ENCODE measurements at places on chromosomes 13 and 19.

GRCh38 chr13:61891401-61891800, 475.8 kb upstream of the PCDH20 start:
- no peak for DNase-seq

DNA sequence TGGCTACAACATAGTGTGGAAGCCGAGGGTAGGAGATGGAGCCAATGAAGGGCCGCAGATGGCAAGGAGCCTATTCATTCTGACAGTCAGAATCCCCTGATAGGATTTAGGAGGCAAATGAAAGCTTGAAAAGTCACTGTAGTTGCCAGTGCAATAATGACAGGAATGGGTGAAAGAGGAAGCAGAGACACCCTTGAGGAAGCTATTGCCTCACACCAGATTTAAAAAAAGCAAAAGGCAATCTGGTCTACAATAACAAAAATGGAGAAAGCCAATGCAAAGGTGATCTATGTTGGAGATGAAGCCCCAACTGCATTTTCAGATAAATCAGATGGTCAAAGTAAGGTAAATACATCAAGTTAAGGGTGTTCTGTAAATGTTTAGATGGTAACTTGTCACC, 158.5 kb downstream of the TUBA3C start:
- DNase-seq: no peak

DNA sequence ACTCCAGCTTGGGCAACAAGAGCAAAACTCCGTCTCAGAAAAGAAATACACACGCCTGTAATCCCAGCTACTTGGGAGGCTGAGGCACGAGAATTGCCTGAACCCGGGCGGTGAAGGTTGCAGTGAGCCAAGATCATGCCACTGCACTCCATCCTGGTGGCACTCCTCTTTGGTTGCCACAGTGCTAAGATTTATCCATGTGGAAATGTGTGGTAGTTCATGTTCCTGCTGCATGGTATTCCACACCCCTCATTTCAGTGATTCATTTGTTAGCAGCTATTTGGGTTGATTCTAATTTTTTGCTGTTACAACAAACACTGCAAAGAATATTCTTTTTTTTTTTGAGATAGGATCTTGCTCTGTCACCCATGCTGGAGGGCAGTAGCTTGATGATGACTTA, 12.1 kb downstream of the IFNL3 start:
- DNase-seq: no peak

- DNase-seq: no peak
These were observed 21.7 kb downstream of the ZNF613 start for GRCh38 chr19:51948975-51949374.

DNA sequence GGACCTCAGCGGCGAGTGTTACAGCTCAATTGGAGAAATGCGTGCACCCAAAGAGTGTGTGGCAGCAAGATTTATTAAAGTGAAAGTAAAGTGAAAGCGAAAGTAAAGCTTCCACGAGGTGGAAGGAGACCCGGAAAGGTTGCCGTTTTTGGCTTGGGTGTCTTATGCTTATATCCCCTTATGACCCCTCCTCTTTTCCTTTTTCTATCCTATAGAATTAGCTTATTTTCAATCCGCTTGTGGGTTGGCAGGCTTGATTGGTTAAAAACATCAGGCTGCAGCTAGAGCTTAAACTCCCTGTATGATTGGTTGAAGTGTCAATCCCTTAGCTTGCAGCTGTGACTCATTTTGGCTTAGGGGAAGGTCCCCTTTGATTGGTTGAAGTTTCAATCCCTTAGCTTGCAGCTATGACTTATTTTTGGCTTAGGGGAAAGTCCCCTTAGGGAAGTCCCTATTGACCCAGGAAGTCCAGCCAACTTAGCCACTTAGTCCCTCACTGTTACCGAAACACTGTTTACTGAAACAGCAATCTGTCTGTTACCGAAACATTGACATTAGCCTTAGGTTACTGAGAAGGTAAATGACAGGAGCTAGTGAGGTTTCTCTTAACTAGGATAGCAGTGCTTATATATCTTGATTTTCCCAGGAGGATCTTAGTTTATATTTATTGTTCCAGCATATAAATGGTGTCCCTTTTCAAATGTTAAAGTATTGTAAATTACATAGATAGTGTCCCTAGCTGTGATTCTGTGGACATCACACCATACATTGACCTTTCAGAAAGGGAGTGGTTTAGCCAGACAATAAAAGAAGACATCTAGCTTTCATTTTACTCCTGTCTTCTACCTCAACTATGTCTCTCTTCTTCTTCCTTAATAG, 575.8 kb downstream of the DACH1 start:
- no peak for DNase-seq

DNA sequence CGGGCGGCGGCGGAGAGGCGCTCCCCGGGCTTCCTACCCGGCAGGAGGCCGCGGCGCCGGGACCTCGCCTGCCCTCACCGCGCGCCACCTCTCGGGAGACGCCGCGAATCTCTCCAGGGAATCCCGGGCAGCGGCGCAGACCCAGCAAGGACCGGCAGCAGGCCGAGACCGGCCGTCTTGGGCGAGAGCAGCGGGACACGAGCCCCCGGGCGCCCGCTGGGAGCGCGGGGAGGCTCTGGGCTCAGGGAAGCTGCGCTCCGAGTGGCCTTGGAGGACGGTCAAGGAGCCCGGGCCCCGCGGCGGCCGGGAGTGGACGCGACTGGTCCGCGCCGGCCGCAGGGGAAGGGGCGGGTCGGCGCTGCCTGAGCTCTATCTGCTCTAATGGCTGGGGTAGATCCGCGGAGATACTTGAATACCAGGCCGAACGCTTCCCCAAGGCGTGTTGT, 14.7 kb downstream of the CDX2 start:
- peak; percentile 75 for DNase-seq

DNA sequence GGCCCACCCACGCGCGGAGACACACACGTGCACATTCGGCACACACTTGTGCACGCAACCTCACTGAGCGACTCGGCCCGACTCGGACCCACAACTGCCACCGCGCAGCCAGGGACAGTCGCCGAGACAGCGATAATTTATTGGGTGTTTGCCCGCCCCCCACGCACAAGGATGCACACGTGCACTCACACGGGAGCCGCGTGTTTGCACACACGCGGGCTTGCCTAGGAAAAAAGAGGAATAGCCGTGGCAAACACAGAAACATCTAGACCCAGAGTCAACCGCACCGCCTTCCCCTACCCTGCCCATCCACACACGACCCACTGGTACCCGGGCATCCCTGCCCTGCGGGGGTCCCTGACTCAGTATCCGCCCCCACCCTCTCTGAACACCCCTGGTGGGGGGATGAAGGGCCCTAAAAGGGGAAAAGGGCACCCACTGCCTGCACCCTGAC, 1.1 kb upstream of the SSBP4 start:
- DNase-seq: peak; percentile 85

- DNase-seq: no peak
These were observed 698.0 kb downstream of the PCDH9 start for GRCh38 chr13:66532146-66532545.

DNA sequence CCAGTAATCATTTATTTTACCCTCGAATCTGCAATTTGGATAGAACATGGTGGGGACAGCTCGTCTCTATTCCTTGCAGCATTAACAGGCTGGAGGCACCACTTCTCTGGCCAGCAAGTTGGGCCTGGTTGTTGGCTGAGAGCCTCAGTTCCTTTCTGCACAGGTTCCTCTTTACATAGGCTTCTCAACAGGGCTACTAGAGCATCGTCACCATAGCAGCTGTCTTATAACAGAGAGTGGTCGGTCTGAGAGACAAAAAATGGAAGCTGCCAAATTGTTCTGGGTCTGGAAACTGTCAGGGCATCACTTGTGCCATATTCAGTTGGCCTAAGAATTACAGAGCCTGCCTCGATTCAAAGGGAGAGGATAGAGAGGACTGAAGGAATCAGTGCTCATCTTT, 86.7 kb downstream of the DNAJC15 start:
- no peak for DNase-seq

DNA sequence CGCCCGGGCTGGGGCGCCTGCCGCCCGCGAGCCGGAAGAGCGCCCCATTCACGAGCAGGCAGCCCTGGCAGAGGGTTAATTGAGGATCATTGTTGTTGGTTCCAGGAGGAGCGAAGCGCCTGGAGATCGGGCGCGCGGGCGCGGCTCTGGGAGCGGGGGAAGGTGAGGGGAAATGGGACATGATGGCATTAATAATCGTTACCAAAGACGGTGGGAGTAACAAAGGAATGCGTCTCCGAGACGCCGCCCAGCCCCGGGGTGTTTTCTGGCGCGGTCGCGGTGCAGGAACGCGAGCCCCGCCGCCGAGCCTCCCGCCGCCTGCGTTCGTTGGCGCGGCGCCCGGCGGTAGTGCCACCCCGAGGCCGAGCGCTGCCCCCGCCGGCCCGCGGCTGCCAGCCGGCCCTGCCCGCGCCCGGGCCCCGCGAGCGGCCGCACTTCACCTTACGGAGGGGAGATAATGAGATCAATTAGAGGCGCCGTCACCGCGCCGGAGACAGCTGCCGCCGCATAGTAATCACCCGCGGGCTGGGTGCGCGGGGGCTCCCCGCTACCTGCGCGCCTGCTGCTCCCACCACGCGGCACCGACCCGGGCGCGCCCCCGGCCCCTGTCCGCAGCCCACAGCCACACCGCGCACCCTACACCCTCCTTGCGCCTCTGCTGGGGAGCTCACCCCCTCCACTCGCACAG, 2.8 kb downstream of the ZNF536 start:
- no peak for DNase-seq

- no peak for DNase-seq
These were observed 639 bp downstream of the STARD13 start for GRCh38 chr13:33284916-33285315.

- DNase-seq: peak; percentile 99
These were observed at the start of gene DNAJC3 for GRCh38 chr13:95676762-95677563. DNAJC3 (plus strand) TSS chr13:95677139; CDS start chr13:95677256, 117 bp downstream.

DNA sequence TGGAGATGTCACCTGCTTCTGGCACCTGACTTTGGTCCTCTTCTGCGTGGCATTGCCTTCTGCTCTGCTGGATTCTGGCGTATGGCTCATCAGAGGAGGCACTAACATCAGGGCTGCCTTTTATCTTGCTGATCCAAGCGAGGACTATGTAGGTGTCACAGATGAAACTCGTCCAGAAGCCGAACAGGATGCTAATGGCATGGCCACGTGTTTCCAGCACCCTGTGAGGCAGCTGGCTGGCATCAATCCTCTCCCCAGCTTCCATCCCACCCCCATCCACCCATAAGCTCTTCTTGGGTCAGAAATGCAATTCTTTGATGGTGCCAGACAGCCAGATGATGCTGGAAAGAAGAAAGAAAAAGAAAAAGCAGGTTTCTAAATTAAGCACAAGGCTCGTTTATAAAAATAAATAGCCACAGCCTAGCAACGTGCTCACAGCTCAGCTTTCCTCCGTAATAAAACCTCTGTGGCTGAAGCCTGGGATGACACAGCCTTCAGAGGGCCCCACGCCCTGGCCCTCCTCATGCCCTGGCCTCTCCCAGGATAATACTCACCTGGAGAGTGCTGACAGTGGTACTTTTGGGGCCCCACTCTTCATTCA, 212.9 kb upstream of the SERP2 start:
- no peak for DNase-seq

DNA sequence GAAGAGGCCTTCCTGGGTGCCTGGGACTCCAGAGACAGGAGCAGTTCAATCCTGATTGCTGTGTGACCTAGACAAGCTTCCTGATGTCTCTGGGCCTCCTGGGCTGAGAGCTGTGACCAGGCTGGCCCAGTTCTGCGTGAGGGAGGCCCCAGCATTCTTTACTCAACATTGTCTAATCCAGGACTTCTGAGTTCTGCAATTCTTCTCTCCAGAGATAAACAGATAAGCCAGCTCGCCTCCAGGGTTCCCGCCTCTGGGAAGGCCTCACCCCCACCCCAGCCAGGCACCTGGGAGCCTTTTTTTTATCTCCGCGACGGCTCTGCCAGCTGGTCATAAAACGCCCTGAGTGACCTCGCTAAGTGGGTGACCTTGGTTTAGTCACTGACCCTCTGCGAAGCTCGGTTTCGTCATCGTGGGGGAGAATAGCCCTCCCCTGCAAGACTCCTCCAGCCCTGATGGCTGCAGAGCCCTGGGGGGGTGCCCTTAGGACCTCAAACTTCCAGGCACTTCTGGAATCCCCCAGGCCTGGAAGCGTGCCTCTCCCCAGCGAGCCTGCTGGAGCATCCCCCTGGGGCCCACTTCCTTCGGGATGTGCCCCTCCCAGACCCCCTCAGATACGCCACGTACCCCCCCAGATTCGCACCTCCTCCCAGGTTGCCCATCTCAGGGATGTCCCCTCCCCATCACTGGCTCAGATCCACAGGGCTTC, 1.9 kb downstream of the SULT2B1 start:
- no peak for DNase-seq

- no peak for DNase-seq
These were observed 286.6 kb downstream of the PCDH20 start for GRCh38 chr13:61128850-61129645.

DNA sequence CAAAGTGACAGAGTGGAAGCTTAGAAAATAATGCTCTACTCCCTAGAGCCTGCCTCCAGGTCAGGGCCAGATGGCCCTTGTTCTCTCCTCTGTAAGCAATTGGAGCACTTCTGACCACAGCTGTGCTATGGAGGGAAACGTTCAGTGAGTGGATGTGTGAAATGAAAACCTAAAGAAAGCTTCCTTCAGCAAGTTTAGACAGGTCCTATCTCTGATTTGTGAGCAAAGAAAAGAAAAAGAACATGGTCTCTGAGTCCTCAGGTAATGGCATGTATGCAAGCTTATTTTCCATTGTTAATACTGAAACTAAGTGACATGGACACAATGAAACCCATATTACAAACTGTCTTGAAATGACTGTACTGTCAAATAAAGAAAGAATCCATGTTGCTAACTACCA, 1486.8 kb downstream of the EFNB2 start:
- DNase-seq: no peak

GRCh38 chr13:94950303-94950702, 238.0 kb upstream of the SOX21 start:
- DNase-seq: no peak

DNA sequence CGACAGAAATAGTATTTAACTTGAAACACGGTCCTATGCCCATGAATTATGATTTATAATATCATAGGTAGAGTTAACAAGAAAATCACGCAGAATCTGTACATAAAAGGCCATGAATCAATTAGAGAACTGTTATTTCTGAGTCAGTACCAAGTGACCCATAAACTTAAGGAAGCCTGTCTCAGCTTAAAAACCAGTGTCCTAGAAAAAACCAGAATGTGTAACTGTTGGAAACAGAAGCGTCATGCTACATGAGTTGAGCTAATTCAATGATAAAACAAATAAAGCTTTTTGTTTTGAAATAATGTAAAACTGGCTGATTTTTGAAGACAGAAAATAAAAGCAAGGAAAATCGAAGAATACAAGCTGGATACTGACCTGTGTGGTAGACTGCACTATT, 34.8 kb upstream of the SGCG start:
- DNase-seq: no peak

DNA sequence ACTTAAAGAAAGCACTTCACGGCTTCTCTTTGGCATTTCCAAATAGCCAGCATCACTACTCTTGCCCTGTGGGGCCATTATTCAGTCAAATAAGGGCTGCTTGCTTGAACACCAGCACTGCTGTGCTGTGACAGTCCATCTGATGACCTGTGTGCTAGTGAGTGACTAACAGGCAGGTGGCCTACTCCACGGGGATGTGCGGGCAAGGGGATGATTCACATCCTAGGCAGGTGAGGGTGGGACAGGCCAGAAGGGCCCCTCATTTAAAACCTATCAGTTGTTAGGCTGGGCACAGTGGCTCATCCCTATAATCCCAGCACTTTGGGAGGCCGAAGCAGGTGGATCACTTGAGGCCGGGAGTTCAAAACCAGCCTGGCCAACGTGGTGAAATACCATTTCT, 8.2 kb downstream of the CCNE1 start:
- DNase-seq: peak; percentile 56

- DNase-seq: no peak
These were observed 19.2 kb downstream of the ZNF787 start for GRCh38 chr19:56101746-56102535.

Measured in spleen (tissue), 13 donors.